ENCODE measurements at places on chromosomes 4 and X.

GRCh38 chrX:21479695-21480270 lies 105.6 kb downstream of the CNKSR2 start:
- peak; percentile 5 for DNase-seq
- no peaks in the 10 kb centered on the region for H3K36me3 ChIP-seq
- H3K27me3 ChIP-seq: no peaks in the 10 kb centered on the region
- H3K4me3 ChIP-seq: no peak overlapping the region
- no peak overlapping the region for H3K27ac ChIP-seq

DNA sequence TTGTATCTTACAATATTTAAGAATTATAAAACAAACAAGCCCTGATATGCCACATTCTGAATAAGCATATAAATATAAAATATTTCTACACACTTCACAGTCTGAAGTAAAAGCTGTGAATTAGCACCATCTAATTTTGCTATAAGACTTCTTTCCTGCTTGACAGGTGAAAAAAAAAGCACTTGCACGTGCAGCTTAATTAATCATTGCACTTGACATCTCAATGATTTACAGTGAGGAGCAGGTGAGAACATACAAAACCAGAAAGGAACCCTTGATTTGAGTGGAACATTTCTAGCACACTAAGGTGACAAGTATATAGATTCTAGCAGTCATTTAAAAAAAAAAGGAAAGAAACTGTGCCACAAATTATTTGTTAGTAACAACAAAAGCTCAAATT lies 47.9 kb downstream of the CHIC2 start:
- no peak for DNase-seq
- peaks cover 8% of the 10 kb centered on the region for H3K36me3 ChIP-seq
- no peaks in the 10 kb centered on the region for H3K27me3 ChIP-seq

DNA sequence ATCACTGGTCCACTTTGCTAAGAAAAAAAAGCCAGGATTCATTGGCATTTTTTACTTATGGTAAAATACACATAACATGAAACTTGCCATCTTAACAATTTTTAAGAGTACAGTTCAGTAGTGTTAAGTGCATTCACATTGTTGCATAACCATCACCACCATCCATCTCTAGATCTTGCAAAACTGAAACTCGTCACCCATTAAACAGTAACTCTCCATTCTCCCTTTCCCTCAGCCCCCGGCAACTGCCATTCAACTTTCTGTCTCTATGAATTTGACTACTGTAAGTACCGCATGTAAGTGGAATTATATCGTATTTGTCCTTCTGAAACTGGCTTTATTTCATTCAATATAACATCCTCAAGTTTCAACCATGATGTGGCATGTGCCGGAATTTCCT lies 56.3 kb upstream of the LNX1 start:
- no peak overlapping the region for H3K4me3 ChIP-seq
- H3K4me1 ChIP-seq: no peaks in the 10 kb centered on the region
- no peak for DNase-seq
- H3K27ac ChIP-seq: no peak overlapping the region
- peaks cover 1% of the 10 kb centered on the region for H3K27me3 ChIP-seq

DNA sequence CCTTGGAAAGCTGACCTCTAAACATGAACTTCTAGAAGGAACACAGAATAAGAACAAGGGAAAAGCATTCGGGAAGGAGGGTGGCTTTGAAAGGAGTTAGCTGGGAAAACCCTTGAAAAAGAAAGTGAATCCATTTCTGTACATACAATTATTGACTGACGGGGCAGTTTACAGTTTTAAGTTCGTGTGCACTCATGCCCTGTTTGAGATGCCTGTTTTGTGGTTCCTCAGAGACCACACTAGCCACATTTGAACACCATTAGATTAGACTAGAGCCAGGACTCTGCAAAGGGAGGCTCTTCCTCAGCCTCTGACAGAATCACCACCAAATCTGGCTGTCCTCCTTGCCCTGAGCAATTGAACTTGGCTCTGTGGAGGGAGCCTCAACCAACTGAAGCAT lies 158.3 kb downstream of the PALLD start:
- no peak for DNase-seq
- H3K4me1 ChIP-seq: no peaks in the 10 kb centered on the region
- H3K27me3 ChIP-seq: peaks cover 5% of the 10 kb centered on the region
- H3K36me3 ChIP-seq: no peaks in the 10 kb centered on the region

- no peak for DNase-seq
- no peaks in the 10 kb centered on the region for H3K4me1 ChIP-seq
Observed at GRCh38 chrX:122188751-122189150, 995.3 kb upstream of the GRIA3 start.

GRCh38 chr4:187469627-187470026 lies 525.9 kb upstream of the ZFP42 start:
- H3K4me3 ChIP-seq: no peak overlapping the region
- DNase-seq: no peak
- no peak overlapping the region for H3K27ac ChIP-seq
- no peaks in the 10 kb centered on the region for H3K4me1 ChIP-seq
- no peaks in the 10 kb centered on the region for H3K36me3 ChIP-seq

DNA sequence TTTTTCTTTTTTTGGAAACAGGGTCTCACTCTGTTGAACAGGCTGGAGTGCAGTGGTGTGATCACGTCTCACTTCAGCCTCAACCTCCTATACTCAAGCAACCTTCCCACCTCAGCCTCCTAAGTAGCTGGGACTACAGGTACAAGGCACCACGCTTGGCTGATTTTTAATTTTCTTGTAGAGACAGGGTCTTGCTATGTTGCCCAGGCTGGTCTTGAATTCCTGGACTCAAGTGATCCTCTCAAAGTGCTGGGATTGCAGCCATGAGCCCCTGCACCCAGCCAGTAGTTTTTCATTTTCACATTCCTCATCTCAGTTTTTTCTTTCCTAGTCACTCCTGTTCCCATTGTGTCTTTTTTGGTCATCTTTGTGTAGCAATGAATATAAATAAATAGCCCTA lies 11.1 kb downstream of the USO1 start:
- no peak for DNase-seq
- no peaks in the 10 kb centered on the region for H3K36me3 ChIP-seq
- H3K27ac ChIP-seq: no peak overlapping the region

GRCh38 chrX:35829501-35829900 lies 31.4 kb downstream of the MAGEB16 start:
- H3K4me3 ChIP-seq: no peak overlapping the region
- no peak overlapping the region for H3K27ac ChIP-seq
- no peak for DNase-seq
- no peaks in the 10 kb centered on the region for H3K36me3 ChIP-seq

- no peak for DNase-seq
- H3K27me3 ChIP-seq: no peaks in the 10 kb centered on the region
- no peak overlapping the region for H3K27ac ChIP-seq
- no peaks in the 10 kb centered on the region for H3K4me1 ChIP-seq
Observed at GRCh38 chrX:21503593-21503992, 129.4 kb downstream of the CNKSR2 start.

DNA sequence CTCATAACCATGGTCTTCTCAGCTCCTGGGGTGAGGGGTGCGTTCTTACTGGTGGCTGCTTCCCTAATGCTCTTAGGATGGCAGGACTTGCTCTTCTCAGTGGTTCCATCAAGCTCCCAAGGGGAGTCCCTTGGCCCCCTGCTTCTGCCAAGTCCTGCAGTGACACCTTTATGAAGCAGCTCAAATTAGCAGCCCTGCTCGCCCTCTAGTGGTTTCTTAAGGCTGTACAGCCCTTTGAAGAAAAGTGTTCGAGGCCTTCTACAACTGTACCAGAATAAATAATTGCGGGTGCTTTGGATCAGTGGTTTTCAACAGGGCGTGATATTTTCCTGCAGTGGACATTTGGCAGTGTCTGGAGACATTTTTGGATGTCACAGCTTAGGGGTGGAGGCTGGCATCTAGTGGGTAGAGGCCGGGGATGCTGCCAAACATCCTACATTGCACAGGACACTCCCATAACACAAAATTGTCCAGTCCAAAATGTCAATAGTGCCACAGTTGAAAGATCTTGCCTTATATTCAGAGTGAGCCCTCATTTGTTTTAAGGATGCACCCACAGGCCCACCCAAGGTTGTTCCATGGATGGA lies 204.7 kb upstream of the S100G start:
- H3K4me3 ChIP-seq: no peak overlapping the region
- no peaks in the 10 kb centered on the region for H3K27me3 ChIP-seq
- H3K36me3 ChIP-seq: no peaks in the 10 kb centered on the region
- DNase-seq: peak; percentile 41

GRCh38 chrX:32370456-32371205 lies 840.7 kb downstream of the DMD start:
- no peak overlapping the region for H3K4me3 ChIP-seq
- no peaks in the 10 kb centered on the region for H3K36me3 ChIP-seq
- DNase-seq: no peak
- no peaks in the 10 kb centered on the region for H3K27me3 ChIP-seq

- no peak overlapping the region for H3K27ac ChIP-seq
- peak; percentile 20 for DNase-seq
- H3K4me1 ChIP-seq: no peaks in the 10 kb centered on the region
- H3K4me3 ChIP-seq: no peak overlapping the region
- H3K27me3 ChIP-seq: no peaks in the 10 kb centered on the region
Observed at GRCh38 chrX:13747836-13748235, 13.3 kb downstream of the OFD1 start.

DNA sequence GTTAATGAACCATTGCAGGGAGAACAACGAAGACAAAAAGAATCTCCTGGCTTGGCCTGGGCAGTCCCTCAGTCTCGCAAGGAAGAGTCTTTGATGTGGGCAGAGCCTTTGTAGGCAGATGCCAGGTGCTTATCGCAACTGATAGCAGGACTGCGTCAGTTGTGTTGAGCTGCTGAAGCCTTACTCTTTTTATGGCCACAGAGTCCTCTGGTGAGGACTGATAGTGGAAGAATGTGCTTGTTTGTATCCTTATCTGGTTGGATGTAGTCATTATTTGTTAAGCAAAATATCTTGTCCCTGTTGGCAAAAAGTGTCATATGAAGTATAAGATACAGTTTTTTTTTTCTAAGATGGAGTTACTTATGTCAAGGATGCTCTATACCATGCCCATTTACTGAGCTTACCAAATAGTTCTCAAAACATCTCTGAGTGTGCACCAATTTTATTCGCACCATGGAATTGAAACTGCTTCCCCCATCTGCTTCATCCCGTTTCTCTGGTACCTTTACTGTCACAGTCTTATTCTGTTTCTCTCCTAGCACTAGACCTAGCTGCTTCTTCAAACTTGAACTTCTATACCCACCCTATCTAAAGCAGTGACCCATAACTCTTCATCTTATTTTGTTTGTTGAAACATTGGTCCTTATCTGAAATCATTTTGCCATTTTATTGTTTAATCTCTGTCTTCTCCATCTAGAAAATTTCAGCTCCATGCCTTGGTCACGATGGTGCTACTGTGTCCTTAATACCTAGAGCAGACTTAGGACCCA lies 47.0 kb upstream of the SPRY1 start:
- no peak overlapping the region for H3K27ac ChIP-seq
- DNase-seq: peak; percentile 33
- no peaks in the 10 kb centered on the region for H3K36me3 ChIP-seq
- H3K27me3 ChIP-seq: no peaks in the 10 kb centered on the region

GRCh38 chr4:5137927-5138326 lies 86.6 kb downstream of the STK32B start:
- H3K36me3 ChIP-seq: peaks cover 4% of the 10 kb centered on the region
- H3K27ac ChIP-seq: no peak overlapping the region
- H3K27me3 ChIP-seq: no peaks in the 10 kb centered on the region
- no peak for DNase-seq

DNA sequence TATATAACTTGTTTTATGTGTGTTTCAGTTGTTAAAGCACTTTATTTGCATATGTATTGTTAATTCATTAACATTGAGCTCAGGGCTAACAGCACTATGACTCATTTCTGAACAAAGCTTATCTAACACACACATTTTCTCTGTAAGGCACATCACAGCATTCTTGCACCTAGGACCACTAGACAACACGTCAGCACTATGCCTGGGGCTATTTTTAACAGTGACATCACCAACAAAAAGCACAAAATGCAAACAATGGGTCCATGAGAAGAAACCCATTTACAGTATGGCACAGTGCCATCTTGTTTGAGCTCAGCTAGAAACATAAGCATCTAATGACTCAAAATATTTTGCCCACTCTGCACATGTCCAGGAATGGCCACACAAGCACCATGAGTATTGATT lies 124.4 kb downstream of the RELL1 start:
- no peak overlapping the region for H3K4me3 ChIP-seq
- no peak overlapping the region for H3K27ac ChIP-seq
- DNase-seq: no peak
- H3K4me1 ChIP-seq: no peaks in the 10 kb centered on the region

- H3K4me3 ChIP-seq: no peak overlapping the region
- H3K27me3 ChIP-seq: no peaks in the 10 kb centered on the region
- DNase-seq: peak; percentile 19
- no peaks in the 10 kb centered on the region for H3K4me1 ChIP-seq
- no peaks in the 10 kb centered on the region for H3K36me3 ChIP-seq
Observed at GRCh38 chrX:80285131-80285773, 135.0 kb upstream of the TENT5D start.

- H3K27ac ChIP-seq: no peak overlapping the region
- no peak overlapping the region for H3K4me3 ChIP-seq
- H3K36me3 ChIP-seq: peaks cover 28% of the 10 kb centered on the region
- no peaks in the 10 kb centered on the region for H3K27me3 ChIP-seq
- DNase-seq: no peak
Observed at GRCh38 chr4:174316954-174317353, 33.2 kb downstream of the CEP44 start.

- no peak overlapping the region for H3K27ac ChIP-seq
- no peak overlapping the region for H3K4me3 ChIP-seq
- DNase-seq: no peak
- no peaks in the 10 kb centered on the region for H3K27me3 ChIP-seq
Observed at GRCh38 chr4:54539500-54540029, 118.2 kb upstream of the KIT start.

- no peak overlapping the region for H3K27ac ChIP-seq
- H3K4me3 ChIP-seq: no peak overlapping the region
- DNase-seq: peak; percentile 30
- no peaks in the 10 kb centered on the region for H3K4me1 ChIP-seq
Observed at GRCh38 chr4:76748649-76749048, 149.3 kb downstream of the SOWAHB start.
